Cerebellar cortex (tissue), 1 donor: ENCODE measurements at places on chromosomes 6 and 20.

GRCh38 chr6:145977881-145978280 lies 13.7 kb upstream of the SHPRH start:
- peak; percentile 11 for DNase-seq

DNA sequence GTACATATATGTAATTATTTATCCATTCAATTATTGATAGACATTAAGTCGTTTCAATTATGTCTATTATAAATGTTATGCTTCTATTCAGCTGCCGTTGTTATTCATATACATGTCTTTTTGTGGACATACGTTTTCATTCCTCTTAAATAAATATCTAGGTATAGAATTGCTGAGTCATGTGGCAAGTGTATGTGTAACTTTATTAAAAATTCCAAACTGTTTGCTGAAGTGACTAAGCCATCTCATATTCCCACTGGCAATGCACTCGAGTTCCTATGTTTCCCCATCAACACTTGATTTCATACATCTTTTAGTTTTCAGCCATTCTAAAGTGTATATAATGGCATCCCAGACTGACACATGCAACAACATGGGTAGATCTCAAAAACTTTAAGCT lies 739.7 kb upstream of the POU3F2 start:
- DNase-seq = no peak

GRCh38 chr6:17032590-17032987 lies 69.3 kb upstream of the STMND1 start:
- DNase-seq = no peak

- DNase-seq = no peak
Observed at GRCh38 chr20:41609474-41609873, 8.7 kb downstream of the CHD6 start.

GRCh38 chr6:74671558-74672025 lies 534.3 kb downstream of the COL12A1 start:
- DNase-seq = no peak

- DNase-seq = no peak
Observed at GRCh38 chr6:22334778-22335177, 37.9 kb upstream of the PRL start.

- no peak for DNase-seq
Observed at GRCh38 chr20:58162986-58163385, 65.5 kb downstream of the ANKRD60 start.

GRCh38 chr6:102799051-102799450 lies 1405.5 kb downstream of the GRIK2 start:
- no peak for DNase-seq
